ENCODE measurements at places on chromosomes 6 and 20.
A peak's percentile ranks its signal among the peaks of the same experiment; 100 is the strongest.

- DNase-seq = no peak
These were observed 42.1 kb downstream of the IYD start for GRCh38 chr6:150410906-150411305.

DNA sequence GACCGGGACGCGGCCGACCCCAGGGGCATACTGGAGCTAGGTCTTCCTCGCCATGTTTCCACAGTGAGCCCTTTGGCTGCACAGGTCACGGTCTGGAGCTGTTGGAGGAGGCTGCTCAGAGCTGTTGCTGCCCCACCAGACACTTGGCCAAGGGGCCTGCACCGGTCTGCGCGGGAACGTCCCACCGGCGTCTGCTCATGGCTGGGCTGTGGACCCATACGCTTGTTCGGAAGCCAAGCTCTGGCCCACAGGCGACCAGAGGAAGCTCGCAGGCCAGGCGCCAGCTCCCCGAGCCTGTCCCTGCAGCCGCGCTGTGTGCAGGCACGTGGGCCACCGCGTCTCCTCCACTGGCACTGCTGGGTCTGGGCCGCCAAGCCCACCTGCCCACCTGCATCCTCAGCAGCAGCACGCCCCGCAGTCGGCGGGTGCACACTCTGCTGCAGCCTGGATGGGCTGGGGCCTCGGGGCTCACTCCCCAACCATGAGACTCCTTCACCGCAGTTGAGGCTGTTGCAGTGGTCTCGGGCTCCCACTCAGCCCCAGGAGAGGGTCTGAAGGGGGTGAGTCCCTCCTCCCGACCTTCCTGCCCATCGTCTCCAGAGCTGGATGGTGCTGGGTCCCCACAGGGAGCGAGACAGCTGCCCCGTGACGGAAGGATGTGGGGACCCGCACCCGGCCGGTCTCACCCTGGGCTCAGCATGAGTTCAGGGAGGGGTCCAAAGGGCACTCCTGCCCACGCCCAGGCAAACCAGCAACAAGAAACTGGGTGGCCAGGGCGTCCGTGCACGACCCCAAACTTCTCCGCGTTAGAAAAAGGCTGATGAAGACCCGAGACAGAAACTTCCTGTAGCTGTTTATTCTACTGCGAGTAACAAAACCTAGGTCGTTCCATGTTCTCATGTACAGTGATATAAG, 15.5 kb upstream of the TCFL5 start:
- no peak for DNase-seq

DNA sequence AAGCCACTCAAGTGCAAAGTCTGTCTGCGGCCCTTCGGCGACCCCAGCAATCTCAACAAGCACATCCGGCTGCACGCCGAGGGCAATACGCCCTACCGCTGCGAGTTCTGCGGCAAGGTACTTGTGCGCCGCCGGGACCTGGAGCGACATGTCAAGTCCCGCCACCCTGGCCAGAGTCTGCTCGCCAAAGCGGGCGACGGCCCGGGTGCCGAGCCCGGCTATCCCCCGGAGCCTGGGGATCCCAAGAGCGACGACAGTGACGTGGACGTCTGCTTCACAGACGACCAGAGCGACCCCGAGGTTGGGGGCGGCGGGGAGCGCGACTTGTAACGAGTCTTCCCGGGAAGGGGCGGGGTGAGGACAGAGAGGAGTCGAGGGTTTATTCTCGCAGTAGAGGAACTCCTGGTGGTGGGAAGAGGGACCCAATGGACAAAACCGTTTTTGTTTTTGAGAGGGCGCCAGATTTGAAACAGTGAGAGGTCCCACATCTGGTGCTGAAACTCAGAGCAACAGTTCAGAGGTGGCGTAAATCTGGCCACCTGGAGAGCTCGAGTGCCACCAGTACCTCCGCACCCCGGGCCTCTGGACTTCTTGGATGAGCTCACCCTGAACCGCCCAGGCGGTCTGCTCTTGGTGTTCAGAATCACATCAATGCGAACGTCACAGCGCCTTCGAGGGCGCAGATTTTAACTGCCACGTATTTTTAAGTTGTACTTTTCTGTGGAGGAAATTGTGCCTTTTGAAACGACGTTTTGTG, 8.0 kb downstream of the PRDM13 start:
- DNase-seq = peak; percentile 26

DNA sequence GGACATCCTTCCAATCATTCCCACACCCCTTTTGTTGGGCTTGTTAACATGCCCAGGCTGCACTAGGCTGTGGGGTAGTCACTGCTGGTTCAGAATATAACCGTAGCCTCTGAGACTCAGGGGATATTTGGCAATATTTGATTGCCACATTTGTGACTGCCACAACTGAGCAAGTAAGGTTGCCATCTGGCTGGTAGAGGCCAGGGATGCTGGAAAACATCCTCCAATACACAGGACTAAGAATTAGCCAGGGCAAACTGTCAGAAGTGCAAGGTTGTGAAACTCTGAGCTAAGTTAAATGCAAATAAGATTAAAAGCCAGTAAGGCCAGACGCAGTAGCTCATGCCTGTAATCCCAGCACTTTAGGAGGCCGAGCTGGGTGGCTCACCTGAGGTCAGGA, 112.0 kb downstream of the ZMYND8 start:
- peak; percentile 38 for DNase-seq

- DNase-seq = no peak
These were observed 78.6 kb upstream of the PLN start for GRCh38 chr6:118469468-118469867.

GRCh38 chr6:68988698-68989097, 353.6 kb downstream of the ADGRB3 start:
- DNase-seq = no peak

DNA sequence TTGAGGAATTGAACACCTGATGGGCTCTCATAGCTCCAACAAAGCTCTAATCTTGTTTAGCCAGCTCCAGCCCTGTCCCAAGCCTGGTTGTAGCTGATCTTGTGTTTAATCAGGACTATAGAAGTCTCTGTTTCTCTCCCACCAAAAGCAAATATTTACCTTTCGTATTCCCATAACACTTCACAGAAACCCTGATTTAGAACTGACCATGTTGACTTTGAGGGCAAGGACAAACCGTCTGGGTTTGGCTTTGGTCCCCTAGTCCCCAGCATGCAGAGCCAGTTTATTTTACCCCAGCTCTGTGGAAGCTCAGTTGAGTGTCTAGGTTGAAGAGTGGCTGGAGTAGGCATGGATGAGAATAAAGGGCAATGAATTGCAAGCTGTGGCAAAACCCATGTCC, 18.0 kb upstream of the SIM1 start:
- DNase-seq = no peak

- DNase-seq = no peak
These were observed 12.5 kb upstream of the HLA-DRA start for GRCh38 chr6:32427218-32427617.
